NB4 (cell line): ENCODE measurements at places on chromosomes 1 and 21.

- DNase-seq = peak; percentile 66
These were observed 1.1 kb upstream of the TMEM82 start for GRCh38 chr1:15740924-15741850.

- no peak for DNase-seq
These were observed 45.2 kb downstream of the CLEC20A start for GRCh38 chr1:178451529-178451928.

DNA sequence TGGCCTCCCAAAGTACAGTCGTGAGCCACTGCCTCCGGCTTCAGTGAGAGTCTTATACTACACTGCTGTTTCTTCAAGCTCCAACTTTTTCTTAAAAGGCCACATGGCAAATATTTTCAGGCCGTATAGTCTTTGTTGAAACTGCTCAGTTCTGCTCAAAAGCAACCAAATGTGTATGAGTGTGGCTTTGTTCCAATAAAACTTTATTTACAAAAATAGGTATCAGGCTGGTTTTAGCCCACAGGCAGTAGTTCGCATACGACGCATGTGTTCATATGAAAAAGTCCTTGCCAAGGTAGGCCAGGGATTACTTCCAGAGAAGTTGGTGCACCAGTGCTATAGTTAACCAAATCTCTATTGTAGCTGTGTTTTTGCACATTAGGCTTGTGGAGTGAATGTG lies 6.2 kb downstream of the PLEKHM2 start:
- DNase-seq = no peak

GRCh38 chr1:160797861-160798273 lies 1.9 kb downstream of the LY9 start:
- DNase-seq = no peak

GRCh38 chr1:117284399-117285215 lies 73.9 kb upstream of the VTCN1 start:
- peak; percentile 65 for DNase-seq

DNA sequence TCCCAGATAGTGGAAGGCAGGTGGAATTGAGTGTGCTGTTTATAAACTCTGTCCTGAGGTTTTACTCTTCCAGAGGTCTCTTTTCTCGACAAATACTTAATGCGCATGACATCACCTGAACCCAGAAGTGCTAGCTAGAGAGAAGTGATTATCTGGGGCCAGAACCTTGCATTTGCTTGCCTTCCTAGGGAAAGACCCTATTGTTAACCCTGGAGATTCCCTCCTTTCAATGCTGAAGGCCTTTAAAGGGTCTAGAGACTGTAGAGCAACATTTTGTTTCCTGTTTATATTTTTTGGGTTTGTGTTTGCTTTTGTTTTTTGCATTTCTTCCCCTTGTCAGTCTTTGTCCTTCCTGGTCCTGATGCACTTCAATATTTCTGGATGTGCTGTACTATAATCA lies 36.2 kb downstream of the ATP2B4 start:
- DNase-seq = no peak

- no peak for DNase-seq
These were observed 18.5 kb downstream of the COLGALT2 start for GRCh38 chr1:184019069-184019468.

DNA sequence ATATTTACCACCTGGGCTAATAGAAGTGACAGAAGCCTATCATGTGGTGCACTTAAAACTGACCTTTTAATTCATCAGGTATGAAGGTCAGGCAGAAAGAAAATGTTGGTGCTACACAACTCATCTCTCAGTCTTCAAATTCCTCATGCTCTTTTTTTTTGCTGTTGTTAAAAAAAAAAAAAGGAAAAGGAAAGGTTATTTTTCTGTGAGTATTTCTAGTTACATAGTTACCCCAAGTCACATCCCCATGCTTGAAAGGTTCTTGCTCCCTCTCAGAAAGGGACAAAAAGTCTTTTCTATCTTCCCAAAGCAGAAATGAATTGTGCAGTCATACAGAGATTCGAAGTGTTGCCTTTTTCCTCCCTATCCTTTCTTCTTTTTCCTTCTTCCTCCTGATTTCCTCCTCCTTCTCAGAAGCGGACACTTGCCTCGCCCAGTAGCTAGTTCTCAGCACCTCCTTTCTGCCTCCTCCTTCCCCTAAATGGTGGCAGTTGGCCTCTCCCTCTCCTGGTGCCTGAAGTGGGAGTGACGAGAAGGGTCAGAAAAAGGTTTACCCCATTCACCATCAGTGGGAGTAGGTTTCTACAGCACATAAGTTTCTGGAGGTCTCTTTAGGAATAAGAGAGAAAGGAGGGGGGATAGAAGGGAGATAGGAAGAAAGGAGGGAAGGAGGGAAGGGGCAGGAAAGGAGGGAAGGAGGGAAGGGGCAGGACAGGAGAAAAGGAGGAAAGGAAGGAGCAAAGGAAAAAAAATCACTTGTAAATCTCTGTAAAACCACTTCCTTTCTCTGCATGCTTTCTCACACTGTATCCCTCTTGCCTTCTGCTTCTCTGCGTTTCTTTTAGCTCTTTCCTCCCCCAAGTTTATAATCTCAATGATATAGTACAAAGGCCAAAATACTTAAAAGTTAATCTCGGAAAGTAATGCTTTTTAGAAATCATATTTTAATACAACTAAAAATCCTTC lies 20.4 kb upstream of the C1orf105 start:
- no peak for DNase-seq

GRCh38 chr1:21878009-21878773 lies 58.9 kb downstream of the HSPG2 start:
- DNase-seq = no peak

GRCh38 chr1:18895317-18895716 lies 7.0 kb downstream of the ALDH4A1 start:
- no peak for DNase-seq

DNA sequence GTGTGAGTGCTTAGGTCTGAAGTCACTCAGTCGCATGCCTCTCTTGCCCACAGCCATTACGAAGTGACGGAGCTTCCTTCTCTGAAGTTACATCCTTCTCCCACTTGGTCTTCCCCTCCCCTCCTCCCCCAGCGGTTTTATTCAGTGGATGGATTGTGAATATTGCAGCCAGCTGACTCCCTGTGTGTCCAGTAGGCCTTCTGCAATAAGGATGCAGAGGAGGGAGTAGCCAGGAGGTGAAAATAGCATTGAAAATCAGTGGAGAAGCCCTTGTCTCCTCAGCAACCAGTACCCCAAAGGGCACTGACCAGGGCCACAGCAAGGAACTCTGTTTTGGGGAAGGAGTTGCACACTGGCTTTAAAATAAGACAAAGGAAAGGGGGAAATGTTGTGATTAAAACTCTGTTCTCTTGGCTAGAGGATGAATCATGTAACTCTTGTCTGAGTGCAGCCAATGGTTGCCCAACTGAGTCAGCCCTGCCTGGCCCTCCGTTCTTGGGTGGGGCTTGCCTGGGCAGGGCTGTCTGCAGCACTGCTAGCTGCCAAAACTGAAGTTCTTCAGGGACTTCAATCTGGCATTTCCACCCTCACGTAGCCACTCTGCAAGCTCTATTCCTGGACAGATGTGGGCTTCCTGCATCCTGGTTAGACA lies 4.3 kb downstream of the S100A10 start:
- peak; percentile 85 for DNase-seq

DNA sequence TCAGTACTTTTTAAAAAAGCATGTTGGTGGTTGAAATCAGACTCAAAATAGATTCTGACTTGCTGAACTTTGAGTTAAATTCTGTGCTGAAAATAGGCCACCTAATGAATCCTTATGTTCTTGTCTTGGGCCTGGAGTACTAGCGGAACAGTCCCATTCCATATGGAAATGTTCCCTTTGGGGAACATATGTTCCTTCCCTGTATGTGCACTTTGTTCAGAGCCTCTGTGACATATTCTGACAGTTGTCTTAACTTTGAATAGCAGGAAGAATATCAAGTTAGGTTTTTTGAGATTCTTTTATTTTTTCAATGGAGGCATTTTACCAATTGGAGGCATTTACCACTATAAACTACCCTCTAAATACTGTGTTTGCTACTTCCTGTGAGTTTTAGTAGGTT lies 1667.8 kb downstream of the PLA2G4A start:
- DNase-seq = no peak

DNA sequence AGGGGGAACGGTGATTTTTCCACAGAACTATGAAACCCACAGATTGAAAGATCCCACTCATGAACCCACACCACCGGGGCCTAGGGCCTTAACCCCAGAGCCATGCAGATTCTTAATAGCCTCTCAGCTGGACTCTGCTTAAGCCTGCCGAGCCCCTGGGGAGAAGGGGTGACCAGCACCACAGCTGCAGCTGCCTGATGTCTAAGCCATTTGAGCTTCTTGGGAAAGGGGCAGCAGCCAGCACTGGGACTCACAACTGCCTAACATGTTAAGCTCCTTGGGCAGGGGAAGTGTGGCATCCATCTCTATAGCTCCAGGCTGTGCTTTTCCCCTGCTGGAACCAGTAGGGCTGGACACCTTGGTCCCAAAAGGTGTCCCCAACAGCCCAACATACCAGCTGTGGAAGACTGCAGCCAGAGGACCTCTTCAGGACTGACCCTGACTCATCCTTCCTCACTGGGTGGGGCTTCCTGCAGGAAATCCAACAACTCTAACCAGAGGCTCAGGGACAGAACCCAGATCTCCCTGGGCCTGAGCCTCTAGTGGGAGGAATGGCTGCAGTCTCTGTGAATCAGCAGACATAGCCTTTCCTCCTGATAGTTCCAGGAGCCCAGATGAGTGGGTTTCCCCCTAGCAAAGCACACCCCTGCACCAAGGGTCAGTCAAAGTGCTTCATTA lies 34.6 kb upstream of the FMO3 start:
- no peak for DNase-seq

- no peak for DNase-seq
These were observed 7.8 kb upstream of the MEF2D start for GRCh38 chr1:156508205-156508954.

- no peak for DNase-seq
These were observed 32.1 kb downstream of the EPHX1 start for GRCh38 chr1:225842074-225842473.

DNA sequence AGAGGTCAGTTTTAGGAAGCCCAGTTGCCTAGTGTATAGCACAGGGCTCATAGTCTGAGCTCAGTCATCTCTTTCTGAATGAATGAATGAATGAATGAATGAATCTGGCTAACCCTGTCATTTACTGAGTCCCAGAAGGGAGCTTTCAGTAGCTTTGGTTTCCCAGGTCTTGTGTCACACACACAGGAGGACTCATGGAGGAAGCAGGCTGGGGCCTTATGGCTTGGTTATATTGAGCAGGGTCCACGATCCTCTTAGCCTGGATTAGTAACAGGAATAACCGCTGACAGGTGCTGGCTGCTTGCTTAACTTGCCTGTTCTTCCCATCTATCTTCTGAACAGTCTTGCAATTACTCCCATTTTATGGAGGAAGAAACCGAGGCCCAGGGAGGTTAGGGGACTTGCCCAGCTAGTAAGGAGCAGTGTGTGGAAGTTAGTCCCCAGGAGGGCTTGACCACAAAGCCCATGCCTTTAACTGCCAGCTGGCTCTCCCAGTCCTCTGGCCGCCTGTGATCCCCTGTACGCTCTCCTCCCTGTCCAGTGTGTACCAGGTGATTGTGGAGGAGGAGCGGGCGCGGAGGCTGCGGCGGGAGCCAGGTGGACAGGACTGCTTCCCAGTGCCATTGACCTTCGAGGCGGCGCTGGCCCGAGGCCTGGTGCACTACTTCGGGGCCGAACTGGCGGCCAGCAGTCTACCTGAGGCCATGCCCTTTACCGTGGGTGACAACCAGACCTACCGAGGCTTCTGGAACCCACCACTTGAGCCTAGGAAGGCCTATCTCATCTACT lies 46.0 kb downstream of the PTPRU start:
- no peak for DNase-seq

GRCh38 chr1:151619489-151620093 lies 7.7 kb downstream of the SNX27 start:
- peak; percentile 29 for DNase-seq

DNA sequence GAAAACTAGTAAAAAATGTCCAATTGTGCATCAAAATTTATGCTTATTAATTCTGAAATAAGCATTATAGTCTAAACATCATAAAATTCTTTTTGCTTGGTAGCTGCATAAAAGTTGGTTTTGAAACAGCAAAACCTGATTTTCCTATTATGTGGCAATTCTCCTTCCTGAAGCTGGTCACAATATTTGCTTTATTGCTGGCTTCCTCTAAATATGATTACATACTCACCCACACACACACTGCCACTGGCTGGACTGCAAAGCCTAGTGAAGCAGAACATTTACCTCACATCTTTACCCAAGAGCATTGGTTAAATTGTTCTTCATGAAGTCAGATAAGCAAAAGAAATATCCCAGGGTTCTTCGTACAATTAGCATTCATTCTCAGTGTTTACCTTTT lies 103.0 kb downstream of the NR5A2 start:
- peak; percentile 30 for DNase-seq

DNA sequence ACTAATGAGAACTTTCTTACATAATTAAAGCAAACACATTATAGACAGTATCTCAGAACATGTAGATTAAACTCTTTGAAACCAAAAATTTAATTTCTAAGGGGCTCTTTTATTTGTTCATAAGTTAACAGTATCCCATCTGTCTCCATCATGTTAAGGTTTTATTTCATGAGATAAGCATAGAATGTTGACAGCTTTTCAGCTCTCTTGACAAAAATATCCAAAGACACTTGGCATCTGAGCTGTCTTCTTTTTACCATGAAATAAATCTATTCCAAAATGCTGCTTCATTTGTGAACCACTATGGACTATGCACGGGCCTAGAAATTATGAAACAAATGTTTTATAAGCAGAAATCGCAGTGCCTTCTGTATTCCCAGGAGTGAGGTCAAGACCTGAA lies 45.2 kb downstream of the SCYL3 start:
- DNase-seq = no peak

DNA sequence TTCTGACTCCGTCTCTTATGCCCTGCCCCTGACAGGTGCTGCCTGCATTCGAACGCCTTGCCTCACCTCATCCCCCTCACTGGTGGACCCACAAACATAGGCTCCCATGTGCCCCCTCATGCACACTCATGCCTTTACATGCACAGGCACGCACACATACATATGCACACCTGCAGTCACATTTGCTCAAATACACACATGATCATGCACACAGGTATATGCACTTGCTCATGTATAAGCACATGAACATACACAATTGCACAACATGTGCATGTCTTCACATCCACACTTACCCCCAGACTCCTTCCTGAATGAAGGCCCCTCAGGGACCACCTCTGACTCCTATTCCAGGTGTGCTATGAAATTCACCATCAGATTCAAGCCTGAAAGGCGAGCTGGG lies 506.9 kb downstream of the PTPRU start:
- DNase-seq = no peak

DNA sequence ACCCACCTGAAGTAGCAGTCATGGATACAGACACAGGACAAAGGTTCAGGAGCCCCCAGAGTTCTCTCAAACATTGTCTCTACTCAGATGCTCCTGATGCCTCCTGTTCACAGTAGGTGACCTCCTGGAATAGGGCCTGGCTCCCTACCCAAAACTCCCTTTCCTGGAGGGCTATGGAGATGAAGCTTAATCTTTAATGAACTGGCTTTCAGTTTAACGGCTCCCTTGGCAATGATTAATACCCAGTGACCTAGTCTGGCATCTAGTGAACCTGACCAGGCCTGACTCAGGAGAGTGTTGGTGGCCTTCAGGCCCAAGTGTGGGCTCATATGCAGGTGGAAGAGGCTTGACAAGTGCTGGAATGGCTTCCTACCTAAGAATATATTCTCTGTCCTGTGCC lies 65.2 kb upstream of the TRABD2B start:
- DNase-seq = no peak
